ENCODE measurements at places on chromosomes 3 and 15.
A peak's percentile ranks its signal among the peaks of the same experiment; 100 is the strongest.

DNA sequence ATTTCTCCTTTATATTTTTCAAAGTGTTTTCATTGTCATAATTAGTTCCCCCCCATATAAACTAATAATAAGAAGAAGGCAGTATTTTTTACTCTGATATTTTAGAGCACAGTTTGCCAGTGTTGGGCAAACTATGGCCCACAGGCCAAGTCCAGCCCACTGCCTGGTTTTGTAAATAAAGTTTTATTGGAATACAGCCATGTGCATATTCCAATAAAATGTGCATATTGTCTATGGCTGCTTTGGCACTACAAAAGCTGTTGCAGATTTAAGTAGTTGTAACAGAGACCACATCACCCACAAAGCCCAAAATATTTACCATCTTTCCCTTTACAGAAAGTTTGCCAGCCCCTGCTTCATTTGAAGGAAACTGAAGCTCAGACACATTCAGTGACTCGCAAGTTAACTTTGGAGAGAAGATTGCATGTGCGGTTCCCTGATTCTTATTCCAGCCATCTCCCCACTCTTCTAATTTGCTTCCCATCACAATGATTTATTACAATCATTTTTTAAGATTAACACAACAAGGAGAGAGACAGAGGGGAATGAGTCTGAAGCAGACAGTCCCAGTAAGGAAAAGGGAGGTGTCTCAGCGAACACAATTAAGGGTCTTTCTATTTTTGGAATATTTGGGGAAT, 48.9 kb downstream of the RFTN1 start:
- no peak for DNase-seq

DNA sequence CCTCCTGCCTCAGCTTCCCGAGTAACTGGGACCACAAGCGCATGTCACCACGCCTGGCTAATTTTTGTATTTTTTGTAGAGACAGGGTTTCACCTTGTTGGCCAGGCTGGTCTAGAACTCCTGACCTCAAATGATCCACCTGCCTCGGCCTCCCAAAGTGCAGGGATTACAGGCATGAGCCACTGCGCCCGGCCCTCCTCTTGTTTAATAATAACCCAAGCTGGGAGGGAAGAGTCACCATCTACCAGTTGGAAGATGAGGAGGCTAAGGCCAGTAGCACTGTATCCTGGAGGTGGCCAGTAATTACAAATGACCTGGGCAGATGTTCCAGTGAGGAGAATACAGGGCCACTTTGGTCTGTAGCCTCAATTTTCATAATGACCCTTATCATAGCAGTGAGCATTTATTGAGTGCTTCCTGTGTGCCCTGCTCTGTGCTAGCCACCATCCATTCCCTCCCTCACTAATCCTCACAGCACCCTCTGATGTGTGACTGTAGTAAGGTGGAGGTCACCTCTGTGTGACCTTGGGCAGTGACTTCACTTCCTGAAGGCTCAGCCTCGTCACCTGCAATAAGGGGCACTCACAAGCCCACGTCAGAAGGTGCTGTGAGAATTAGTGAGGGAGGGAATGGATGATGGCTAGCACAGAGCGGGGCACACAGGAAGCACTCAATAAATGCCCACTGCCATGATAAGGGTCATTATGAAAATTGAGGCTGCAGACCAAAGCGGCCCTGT, 64.2 kb downstream of the ABTB1 start:
- no peak for DNase-seq

GRCh38 chr15:99997112-99997651, 263.9 kb upstream of the LYSMD4 start:
- DNase-seq: no peak

DNA sequence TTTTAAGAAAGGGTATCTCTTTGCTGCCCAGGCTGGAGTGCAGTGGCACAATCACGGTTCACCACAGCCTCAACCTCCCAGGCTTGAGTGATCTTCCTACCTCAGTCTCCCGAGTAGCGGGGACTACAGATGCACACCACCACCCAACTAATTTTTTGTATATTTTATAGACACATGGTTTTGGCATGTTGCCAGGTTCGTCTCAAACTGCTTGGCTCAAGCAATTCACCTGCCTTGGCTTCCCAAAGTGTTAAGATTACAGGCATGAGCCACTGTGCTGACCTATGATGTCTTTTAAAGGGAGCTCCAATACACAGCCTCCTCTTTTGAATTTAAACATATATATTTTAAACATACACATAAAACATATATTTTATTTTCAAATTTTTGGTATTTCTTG, 60.9 kb downstream of the SLC9C1 start:
- DNase-seq: no peak

GRCh38 chr15:63185206-63185605, 4.2 kb upstream of the RAB8B start:
- no peak for DNase-seq

- DNase-seq: peak; percentile 63
These were observed 121.9 kb upstream of the ARHGEF3 start for GRCh38 chr3:56923526-56924224.

DNA sequence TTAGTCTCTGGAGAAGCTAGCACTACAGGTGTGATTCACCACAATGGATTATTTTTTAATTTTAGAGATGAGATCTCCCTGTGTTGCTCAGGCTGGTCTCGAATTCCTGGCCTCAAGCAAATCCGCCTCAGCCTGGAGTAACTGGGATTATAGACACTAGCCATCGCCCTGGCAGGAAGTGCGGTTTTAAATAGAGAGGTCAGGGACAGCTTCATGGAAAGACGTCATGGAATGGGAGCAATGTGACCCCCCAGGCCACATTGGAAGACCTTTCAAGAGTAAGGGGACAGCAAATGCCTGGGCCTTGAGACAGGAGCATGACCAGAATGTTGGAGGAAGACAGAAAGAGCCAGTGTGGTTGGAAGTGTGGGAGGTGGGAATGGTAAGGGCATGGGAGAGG, 2.2 kb upstream of the ISG20 start:
- DNase-seq: no peak

- DNase-seq: no peak
These were observed 68.5 kb downstream of the CBLB start for GRCh38 chr3:105800320-105800719.

DNA sequence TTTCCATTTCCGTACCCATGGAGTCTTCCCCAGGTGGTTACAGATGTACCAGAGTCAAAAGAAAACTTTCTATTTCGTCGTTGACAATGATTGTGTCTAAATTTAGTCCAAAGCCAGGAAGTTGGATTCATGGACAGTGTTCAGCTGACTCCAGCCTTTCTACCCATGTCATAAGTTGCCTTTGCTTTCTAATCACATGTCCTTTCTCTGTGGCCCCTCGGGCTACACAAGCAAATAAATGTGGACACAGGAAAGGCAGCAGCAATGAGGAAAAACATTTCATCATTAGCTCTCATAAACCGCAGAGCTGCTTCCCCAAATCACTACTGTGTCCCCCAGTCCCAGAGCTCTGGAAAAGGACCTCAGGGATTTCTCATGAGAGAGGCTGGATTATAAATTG, 82.0 kb downstream of the USF3 start:
- DNase-seq: no peak

GRCh38 chr15:70091726-70092463, 5.8 kb downstream of the TLE3 start:
- peak; percentile 85 for DNase-seq

DNA sequence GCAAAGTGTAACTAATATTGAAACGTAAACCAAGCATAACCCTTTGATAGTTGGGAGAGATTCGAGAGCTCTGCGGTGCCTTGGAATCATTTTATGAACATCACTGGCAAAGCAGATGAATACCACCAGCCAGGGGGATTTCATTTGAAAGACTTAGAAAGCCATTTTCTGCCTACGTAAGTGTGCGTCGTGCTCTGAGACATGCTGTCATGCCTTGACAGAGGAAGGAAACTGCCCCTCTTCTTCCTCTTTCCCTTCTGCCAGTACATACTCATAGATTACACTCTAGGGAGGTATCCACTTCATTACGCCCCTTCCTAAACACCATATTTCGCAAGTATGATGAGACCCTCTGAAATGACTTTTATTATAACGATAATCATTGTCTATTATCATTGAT, 3.3 kb upstream of the MTHFS start:
- no peak for DNase-seq

DNA sequence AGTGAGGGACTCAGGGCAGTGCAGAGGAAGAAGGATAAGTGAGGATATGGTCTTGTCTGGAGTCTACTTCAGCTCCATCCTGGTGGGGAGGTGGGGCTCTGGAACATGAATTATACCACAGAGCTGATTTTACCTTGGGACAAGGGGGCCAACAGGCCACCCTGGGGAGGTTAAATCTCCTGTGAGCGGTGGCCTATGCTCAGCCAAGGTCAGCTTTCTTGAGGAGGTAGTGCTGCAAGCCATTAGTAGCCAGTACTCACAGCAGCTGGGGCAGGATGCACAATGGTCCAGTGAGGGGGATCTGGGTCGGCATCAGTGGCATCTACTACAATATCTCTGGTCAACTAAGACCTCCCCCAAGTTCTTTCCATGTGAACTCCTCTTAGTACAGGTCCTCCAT, 49.7 kb downstream of the XYLB start:
- DNase-seq: no peak

DNA sequence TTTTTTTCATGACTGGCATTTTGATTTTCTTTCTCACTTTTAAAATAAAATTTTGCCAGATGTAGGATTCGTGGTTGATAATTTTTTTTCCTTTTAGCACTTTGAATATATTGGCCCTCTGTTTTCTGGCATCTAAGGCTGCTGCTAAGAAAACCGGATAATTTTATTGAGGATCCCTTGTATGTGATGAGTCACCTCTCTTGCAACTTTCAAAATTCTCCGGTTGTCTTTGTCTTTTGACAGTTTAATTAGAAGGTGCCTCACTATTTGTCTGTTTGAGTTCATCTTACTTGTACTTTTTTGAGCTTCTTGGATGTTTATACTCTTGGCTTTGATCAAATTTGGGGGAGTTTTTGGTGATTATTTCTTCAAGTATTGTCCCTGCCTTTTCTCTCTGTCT, 349.7 kb downstream of the LPP start:
- no peak for DNase-seq

DNA sequence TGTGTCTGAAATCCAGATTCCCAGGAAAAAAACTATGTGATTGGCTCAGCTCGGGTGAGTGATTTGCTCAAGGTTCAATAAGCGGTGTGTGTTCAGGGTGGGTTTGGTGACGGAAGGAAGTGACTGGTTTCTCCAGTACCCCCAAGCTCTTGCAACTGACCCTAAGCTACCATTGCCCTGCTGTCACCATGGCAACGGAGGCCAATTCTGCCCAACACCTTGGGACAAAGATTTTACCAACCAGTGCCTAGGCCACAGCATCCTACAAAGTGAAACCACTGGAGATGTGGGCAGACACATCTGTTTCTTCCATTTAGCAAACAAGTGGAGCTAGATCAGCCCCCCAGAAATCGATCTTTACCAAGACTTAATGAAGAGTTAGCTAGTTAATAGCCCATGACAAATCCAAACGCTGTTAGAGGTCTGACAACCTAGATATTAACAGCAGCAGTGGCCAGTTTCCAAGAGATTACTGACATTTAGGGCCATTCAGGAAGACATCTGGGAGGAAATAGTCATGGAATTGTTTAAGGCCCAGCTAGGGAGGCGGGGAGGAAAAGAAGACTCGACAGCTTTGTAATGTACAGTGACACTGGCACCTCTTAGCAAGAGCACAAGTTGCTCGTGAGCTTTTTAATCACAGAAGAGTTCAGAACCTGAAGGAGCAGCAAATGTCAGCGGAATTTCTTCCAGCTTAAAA, 195.9 kb downstream of the SLCO3A1 start:
- DNase-seq: no peak

DNA sequence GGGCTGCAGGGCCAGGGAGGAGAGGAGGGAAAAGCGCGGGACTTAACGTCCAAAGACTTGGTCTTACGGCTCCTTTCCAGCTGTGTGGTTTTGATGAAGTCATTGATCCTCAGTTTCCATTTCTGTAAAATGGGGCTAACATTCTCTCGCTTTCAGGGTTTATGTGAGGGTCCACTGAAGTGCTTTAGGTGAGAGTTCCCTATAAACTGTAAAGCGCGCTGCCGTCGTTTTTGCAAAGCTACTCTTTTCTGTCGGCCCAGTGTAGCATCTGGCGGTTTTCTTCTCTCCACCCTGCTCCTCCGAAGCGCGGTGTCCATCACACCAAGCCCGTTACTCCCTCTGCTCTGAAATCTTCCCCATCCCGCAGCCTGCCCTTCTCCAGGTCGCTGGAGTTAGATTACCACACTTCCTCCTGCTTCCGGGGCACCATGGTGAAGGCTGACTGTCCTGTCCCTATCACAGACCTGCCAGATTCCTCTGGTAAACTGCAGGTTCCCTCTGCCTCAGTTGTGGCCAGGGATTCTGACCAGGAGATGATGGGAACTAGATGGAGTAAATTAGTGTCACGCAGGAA, 702 bp upstream of the DNAJC17 start:
- no peak for DNase-seq

DNA sequence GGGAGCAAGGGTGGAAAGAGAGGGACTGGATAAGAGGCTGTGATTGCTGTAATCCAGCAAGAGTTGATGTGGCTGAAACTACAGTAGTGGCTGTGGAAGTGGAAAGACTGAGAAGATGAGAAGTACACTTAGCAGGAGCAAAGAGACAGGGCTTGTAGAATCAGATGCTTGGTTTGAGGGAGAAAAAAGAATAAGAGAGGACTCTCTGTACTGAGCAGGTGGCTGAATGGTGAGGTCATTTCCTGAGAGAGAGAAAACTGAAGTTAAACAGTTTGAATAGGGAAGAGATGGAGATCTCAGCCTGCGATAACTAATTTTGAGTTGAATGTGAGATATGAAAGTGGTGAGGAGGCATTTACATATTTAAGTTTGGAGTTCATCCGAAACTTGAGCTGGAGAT, 95.8 kb upstream of the SLC25A36 start:
- DNase-seq: no peak

DNA sequence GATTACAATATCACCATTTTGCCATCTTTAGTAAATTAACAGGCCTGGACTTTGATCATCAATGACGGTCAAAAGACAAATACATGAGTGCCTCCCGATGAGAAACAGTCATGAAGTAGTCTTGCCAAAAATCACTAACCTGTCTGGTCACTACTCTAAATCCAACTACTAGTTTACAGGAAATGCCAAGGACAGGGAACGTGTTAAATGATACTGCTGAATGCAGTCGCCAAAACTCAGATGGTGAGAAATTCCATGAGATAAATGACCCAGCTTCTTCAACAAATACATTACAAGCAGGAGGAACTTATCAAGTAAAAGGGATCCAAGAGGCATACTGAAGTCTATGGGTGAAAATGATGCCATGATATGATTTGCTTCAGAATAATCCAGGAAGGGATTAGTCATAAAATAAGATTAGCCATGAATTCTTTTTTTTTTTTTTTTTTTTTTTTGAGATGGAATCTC, 35.8 kb upstream of the ATP13A3 start:
- no peak for DNase-seq

GRCh38 chr15:83846847-83847246, 192.9 kb downstream of the ADAMTSL3 start:
- no peak for DNase-seq

- peak; percentile 61 for DNase-seq
These were observed 19.9 kb downstream of the SPICE1 start for GRCh38 chr3:113495035-113495434.
